ENCODE measurements at places on chromosomes 2 and 18. TPM values are rescaled to one million over a fixed set of nuclear protein-coding genes. Genes with fewer than 3 reads are reported as not detected.

Gene ATF2
- 48.9 TPM for total RNA-seq

Gene UGT1A6
- 37.7 TPM for total RNA-seq

Gene PLCL1
- 2.8 TPM for total RNA-seq

Gene SIX2
- total RNA-seq = not detected

Gene ZNF514
- total RNA-seq = 25.4 TPM

Gene ZNF385B
- 3.9 TPM for total RNA-seq

Gene TRIP12
- total RNA-seq = 189 TPM

Gene ACADL
- total RNA-seq = not detected

Gene EFHD1
- 10.4 TPM for total RNA-seq

Gene CDH2
- total RNA-seq = not detected

Gene ACMSD
- not detected for total RNA-seq

Gene CRYBA2
- total RNA-seq = 14.2 TPM

Gene OBSL1
- total RNA-seq = 17.4 TPM

Gene REG3G
- not detected for total RNA-seq

Gene CFLAR
- total RNA-seq = 157 TPM

Gene RNF125
- 19.6 TPM for total RNA-seq

Gene IL37
- not detected for total RNA-seq

Gene TMBIM1
- 330 TPM for total RNA-seq

Gene ECEL1
- total RNA-seq = not detected

Gene ACTG2
- 41.2 TPM for total RNA-seq

Gene NEDD4L
- total RNA-seq = 302 TPM

Gene GIGYF2
- total RNA-seq = 82.5 TPM

Gene FBXO48
- 1.2 TPM for total RNA-seq

Gene PAX8
- total RNA-seq = 10.5 TPM

Gene MC2R
- total RNA-seq = not detected

Gene NEMP2
- total RNA-seq = 1.8 TPM

Gene EN1
- not detected for total RNA-seq

Gene OR6B2
- total RNA-seq = not detected

Gene SERPINB3
- not detected for total RNA-seq

Gene SERPINB12
- not detected for total RNA-seq

Gene RPRD1A
- total RNA-seq = 48.0 TPM
